ENCODE measurements at places on chromosomes 5 and 9.
A peak's percentile ranks its signal among the peaks of the same experiment; 100 is the strongest.

GRCh38 chr5:172939071-172939470, 20.2 kb upstream of the RPL26L1 start:
- peak; percentile 33 for DNase-seq

GRCh38 chr9:27203783-27204182, 93.2 kb downstream of the EQTN start:
- DNase-seq = no peak

DNA sequence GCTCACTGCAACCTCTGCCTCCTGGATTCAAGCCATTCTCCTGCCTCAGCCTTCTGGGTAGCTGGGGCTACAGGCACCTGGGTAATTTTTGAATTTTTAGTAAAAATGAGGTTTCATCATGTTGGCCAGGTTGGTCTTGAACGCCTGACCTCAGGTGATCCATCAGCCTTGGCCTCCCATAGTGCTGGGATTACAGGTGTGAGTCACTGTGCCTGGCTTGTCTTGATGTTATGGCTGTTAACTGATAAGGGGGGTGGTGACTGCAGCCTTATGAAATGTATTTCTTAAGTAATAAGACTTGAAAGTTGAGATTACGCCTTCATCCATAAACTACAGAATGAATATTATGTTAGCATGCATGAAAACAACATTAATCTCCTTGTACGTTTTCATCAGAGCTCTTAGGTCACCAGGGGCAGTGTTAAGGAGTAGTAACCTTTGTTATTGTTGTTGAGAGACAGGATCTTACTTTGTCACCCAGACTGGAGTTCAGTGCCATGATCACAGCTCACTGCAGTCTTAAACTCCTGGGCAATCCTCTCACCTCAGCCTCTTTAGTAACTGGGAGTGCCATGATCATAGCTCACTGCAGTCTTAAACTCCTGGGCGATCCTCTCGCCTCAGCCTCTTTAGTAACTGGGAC, 148.3 kb downstream of the ATP10B start:
- no peak for DNase-seq

DNA sequence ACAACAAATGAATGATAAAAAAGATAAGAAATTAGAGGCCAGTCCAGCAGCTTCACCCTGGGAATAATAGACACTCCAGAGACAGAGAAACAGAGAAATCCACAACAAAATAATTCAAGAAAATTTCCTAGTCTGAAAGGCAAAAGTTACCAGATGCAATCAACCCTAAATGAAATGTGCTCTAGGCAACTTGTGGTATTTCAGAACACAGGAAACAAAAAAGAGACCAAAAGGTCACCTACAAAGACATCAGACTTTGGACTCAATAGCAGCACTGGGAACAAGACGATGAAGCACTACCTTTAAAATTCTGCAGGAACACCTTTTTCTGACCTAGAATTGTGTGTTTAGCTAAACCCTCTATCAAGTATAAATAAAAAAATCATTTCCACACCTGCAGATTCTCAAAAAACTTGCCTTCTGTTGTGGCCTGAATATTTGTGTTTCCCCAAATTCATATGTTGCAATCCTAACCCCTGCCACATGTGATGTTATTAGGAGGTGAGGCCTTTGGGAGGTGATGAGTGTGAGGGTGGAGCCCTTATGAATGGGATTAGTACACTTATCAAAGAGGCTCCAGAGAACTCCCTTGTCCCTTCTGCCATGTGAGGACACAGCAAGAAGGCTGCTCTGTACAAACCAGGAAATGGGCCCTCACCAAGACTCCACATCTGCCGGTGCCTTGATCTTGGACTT, 5.9 kb upstream of the MAPK9 start:
- no peak for DNase-seq

DNA sequence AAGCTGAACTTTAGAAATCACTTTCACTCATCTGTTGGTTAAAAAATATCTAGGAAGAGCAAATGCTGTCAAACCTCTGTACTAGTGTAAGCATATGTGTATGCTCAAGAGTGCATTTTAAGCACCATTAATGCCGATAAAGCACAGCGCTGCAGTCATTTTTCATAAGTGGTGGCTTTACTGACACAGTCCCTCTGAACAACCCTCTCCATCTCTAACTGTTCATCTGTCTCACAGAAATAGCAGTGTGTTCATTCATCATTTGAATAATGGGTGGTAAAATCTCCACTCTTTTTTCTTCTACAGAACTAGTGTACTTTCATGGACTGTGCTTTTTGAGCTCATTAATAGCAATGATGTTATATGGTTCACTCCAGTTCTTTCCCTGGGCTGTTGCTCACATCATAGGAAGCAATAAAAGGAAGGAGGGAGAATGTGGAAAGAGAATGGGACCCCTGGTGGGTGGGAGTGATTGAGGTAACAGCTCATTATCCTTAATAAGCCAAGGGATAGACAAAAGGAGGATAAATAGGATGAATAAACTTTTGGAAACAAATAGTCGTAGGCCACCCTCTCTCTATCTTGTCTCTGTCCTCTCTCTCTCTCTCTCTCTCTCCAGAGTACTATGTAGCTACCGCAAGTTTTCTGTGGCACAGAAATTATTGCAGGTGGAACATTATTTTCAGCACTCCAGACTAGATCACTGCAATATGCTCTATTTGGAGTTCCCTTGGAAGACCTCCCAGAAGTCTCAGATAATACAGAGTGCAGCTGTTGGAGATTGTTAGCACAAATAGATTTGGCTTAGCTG, 117.9 kb upstream of the PRDM9 start:
- DNase-seq = no peak

DNA sequence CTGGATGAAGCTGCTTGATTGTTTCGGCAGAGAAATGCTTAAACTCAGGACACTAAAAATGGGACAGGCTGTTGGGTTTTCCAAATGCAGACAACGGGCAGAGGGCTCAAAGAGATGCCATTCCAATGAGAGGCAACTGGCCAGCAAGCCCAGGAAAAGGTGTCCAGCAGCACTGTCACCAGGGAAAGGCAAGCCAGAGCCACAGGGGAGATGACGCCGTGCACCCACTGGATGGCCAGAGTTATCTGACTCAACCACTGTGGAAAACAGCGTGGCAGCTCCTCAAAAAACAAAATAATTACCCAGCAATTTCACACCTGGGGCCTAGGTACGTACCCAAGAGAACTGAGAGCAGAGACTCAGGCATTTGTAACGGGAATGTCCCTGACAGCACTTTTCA, 48.4 kb upstream of the SIMC1 start:
- DNase-seq = no peak

DNA sequence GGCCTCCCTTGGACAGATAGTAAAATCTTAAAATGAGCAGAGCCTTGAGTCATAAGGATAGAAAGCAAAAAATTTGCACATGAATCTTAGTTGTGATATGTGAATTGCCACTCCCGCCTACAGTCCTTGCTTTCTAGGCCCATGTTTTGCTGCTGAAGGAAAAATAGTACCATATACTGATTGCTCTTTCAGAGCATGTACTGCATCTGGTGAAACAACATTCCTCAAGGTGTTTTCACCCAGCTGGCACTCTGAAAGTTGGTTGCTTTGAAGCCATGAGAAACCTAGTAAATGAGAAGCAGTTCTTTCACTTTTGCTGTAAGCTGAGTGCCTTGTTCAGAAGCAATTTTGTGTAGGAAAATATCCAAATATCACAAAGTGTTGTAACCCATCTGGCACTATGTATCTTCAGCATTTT, 10.3 kb downstream of the CDC37L1 start:
- DNase-seq = no peak

- no peak for DNase-seq
Observed at GRCh38 chr9:115084157-115084556, 33.8 kb downstream of the TNC start.

- no peak for DNase-seq
Observed at GRCh38 chr9:15187589-15187988, 119.4 kb downstream of the TTC39B start.

- no peak for DNase-seq
Observed at GRCh38 chr5:158751961-158752655, 347.6 kb downstream of the EBF1 start.

DNA sequence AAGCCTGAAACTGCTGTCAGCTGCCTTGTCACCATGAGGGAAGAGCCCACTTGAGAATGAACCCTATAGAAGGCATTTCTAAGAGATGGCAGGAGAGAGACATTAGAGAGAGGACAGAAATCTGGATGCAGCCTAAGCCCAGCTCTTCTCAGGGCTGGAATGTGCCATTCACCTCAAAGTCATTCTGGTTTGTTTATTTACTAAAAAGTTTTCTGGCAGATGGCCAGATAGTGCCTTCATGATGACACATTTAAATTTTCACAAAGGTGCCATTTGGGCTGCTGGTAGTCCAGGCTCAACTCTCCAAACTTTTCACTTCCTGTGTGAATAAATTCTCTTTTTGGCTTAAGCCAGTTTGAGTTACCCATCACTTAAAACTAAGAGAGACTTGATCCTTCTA, 144.6 kb upstream of the ZNF366 start:
- DNase-seq = no peak

- no peak for DNase-seq
Observed at GRCh38 chr5:99586878-99587277, 658.1 kb upstream of the CHD1 start.

DNA sequence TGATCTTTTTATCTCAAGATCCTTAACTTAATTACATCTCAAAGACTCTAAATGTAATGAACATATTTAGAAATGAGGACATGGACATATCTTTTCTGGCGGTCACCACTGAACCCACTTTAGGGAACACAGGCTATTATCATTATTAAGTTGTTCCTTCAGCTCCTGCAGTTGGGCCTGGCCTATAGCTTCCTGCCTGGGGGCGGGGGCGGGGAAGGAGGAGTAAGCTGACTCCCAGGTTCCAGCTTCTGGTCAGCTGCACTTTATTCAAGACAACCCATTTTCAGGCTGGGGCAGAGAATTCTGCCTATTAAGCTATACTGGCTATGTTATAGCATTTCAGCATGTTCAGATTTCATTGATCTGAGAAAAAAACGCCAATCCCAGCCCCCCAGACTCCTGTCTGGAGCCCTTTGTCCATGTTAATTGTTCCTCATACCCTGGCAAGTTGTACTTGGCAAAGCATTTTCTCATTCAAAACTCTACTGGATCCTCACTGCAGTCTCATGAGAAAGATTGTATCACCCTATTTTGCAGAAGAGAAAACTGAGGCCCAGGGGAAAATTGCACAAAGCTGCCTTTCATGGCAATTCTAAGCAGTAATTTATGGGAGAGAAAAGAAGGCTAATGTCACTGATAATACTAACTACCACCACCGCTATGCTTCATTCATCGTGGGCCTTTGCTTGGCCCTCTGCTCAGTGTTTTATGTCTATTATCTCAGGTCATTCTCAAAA, 25.1 kb downstream of the COL15A1 start:
- no peak for DNase-seq

DNA sequence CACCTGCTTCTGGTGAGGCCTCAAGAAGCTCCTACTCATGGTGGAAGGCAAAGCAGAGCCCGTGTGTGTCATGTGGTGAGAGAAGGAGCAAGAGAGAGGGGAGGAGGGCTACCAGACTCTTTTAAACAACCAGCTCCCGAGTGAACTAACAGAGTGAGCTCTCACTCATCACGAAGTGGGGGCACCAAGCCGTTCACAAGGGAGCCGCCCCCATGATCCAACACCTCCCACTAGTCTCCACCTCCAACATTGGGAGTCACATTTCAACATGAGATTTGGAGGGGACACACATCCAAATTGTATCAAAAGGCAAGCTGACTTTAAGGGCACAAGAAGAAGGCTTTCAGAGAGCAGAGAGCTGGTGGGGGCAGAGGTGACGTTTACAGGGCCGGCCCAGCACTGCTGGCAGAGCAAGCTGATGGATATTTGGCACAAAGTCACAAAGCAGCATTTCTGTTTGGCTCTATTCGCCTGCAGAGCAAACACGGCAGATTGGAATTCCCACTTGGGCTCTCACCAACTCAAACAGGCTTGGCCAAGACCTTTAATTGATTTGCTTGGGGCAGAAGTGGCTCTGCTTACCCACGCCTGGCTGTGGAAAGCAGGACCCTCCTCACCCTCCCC, 20.0 kb downstream of the PITX1 start:
- DNase-seq = no peak

DNA sequence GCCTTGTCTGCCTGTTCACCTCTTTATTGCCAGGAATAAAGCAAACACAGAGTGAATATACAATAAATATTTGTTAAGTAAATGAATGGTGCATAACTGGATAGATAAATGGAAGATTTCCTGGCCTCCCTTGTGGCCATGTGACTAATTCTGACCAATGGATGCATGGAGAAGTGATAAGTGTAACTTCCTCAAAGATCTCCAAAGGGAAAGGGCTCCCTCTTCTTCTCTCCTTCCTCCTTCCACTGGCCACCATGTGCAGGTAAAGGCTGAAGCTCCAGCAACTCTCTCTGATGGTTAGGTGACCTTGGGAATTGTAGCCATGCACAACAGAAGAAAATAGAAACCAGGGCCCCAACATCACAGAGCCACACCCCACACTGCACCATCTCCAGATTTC, 174.4 kb downstream of the EBF1 start:
- DNase-seq = no peak

GRCh38 chr9:105696219-105696793, 2.0 kb downstream of the TMEM38B start:
- DNase-seq = no peak

- DNase-seq = no peak
Observed at GRCh38 chr5:139712412-139712811, 64.3 kb downstream of the CXXC5 start.

Measured in inflammatory macrophage (primary cell).